AG08396 (cell line): ENCODE measurements at places on chromosomes 5 and 9.

- DNase-seq: no peak
Measured at GRCh38 chr5:153352685-153353219, 137.7 kb upstream of the GRIA1 start.

DNA sequence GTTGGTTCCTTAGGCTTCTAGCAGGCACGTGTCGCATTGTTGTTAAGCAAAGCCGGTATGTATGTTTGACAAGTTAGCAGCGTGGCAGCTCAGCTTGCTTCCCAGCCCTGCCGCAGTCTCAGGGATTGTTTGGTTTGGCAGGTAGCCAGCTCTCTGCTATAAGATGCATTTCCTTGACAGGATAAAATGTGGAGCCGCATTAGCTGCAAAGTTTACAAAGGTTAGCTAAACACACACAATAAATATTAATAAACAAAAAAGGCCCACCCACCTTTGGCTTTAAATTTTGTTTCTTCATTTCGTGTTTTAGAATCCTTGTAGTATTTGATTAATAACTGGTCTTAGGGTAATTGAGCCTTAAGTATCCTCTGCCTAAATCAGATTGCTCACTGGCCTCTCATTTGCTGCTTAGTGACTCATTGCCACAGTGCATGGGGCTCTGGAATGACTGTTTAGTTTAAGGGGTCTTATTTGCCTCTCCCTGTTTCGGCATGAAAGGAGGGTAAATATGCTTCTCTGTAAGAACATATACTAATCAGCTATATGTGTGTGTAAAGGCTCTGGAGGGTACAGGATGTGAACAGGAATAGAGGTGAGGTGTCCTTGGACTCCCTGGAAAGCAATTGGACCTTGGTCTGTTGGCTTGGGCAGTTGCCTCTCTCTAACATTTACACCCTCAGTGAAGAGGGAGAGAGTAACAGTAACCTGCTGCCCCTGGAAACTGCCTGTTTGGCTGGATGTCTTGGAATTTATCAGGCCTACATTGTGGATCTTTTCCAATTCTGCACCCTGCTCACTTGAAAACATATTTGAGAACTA is 122.0 kb downstream of the GDNF start:
- DNase-seq: peak; percentile 60

DNA sequence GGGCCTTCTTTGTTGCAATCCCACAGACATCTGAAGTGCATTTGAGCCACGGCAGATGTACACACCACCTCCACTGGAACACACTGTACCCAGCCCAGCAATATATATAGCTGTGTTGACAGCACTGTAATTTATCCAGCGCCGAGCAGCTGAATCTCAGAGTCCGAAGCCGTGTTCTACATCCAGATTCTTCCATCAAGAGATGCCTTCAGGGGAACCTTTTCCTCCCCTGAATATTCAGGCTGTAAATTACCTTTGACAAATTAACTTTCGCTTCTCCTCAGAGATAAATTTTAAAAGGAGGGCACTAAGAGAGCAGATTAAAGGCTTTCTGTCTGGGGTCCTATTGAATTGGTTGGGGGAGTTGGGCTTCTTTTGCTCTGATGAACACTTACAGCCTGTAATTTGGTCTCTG is 76.4 kb downstream of the ROR2 start:
- DNase-seq: no peak

- no peak for DNase-seq
Measured at GRCh38 chr5:96942911-96943310, 7.0 kb downstream of the LNPEP start.

DNA sequence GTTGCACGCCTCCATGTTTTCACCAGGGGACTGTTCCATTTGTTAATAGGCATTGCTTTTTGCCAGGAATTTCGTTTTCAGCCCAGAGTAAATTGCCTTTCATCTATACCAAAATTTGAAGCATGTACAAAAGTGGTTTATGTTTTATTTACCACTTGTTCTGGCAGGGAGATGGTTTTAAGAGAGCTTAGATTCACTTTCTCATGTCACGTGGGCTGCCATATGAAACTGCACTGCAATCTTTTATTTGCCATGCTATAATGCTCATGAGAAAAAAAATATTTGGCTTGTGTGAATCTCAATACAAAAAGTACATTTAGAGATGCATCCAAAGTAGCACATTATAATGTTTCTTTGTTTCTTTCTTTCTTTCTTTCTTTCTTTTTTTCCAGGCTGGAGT is 284.1 kb upstream of the GRIA1 start:
- no peak for DNase-seq
